NCI-H2227 treated with DMSO at 0.1 percent for 48 hours (cell line): ENCODE measurements at places on chromosomes 5 and 9.

- no peak for DNase-seq
These were observed 6.8 kb upstream of the TRIM41 start for GRCh38 chr5:181215997-181216989.

GRCh38 chr5:31815376-31815775 lies 176.4 kb downstream of the PDZD2 start:
- no peak for DNase-seq

- DNase-seq: no peak
These were observed 21.0 kb upstream of the POMT1 start for GRCh38 chr9:131481441-131482342.

DNA sequence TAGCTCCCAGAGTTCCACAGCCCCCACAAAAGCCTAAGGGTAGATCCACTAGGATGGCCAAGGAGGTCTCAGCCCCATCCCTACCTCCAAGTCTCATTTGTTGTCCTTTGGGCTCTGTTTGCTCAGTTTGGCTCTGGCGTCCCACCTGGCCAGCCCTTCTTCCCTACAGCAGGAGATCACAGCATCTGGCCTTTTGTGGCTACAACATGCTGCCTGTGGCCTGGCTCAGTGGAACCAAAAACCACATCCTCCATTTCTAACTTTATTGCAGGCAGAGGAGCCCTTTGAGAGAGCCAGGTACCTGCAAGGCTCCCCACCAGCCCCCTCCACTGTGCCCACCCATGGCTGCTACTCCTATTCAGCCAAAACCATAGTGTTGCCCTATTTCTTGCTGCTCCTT lies 11.4 kb downstream of the JADE2 start:
- DNase-seq: no peak

- DNase-seq: no peak
These were observed 25.4 kb downstream of the DMRT3 start for GRCh38 chr9:1001838-1002237.

DNA sequence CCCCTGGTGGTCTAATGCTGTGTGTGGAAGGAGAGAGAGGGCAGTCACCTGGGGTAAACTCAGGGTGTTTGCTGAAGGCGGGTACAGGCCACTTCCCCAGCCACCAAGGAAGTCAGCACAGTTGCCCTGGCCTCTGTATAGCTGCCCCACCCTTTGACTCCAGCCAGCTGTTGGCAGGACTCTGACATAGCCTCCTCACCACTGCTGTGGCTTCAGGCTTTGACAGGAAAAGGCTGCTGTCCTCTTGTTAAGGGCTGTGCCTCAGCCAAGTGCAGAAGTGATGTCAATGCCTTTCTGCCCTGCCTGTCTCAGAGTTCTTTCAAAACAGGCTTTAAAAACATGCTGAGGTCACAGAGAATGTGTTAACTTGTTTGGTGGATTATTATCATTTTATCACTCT lies 487.2 kb upstream of the KLF4 start:
- no peak for DNase-seq

GRCh38 chr5:116402235-116402634 lies 172.4 kb downstream of the SEMA6A start:
- no peak for DNase-seq

DNA sequence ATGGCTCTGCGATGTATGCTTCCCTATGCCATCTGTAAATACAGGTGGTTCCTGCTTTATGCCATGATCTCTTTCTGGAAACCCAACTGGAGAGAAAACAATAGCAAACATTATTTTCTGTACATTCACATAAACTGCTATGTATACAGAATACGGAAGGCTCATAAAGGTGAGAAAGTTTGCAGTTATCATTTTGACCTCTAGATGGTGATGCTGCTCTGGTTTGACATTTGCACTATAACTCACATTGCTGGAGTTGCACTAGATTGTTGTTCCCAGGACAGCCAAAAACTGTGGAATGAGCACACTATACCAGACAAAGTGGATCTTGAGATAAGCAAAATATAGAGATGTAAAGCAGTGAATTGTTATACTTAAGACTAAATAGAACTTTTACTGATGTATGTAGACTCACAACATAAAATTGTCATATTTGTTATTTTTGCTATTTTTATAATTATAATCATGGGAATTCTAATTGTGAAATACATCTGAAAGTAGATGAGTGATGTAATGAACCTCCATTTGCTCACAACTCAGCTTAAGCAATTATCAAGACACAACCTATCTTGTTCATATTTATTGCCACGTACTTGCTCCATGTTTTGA lies 246.5 kb downstream of the PTPRD start:
- DNase-seq: no peak

- no peak for DNase-seq
These were observed 139.8 kb downstream of the ESM1 start for GRCh38 chr5:54845567-54845941.

- DNase-seq: peak; percentile 61
These were observed 106.7 kb downstream of the SMIM15 start for GRCh38 chr5:61055434-61056006.

GRCh38 chr5:171419688-171420430 lies 412 bp downstream of the FGF18 start:
- no peak for DNase-seq

GRCh38 chr5:57209316-57210040 lies 35.6 kb downstream of the GPBP1 start:
- DNase-seq: no peak

GRCh38 chr5:74201334-74202081 lies 439.0 kb downstream of the ENC1 start:
- DNase-seq: no peak

- DNase-seq: no peak
These were observed 76.1 kb downstream of the ADAMTS2 start for GRCh38 chr5:179268966-179269693.

GRCh38 chr5:159657771-159658170 lies 258.5 kb upstream of the ADRA1B start:
- no peak for DNase-seq

GRCh38 chr5:71828291-71829040 lies 109.4 kb downstream of the CARTPT start:
- no peak for DNase-seq

- no peak for DNase-seq
These were observed 16.4 kb downstream of the SLCO4C1 start for GRCh38 chr5:102279711-102280110.

DNA sequence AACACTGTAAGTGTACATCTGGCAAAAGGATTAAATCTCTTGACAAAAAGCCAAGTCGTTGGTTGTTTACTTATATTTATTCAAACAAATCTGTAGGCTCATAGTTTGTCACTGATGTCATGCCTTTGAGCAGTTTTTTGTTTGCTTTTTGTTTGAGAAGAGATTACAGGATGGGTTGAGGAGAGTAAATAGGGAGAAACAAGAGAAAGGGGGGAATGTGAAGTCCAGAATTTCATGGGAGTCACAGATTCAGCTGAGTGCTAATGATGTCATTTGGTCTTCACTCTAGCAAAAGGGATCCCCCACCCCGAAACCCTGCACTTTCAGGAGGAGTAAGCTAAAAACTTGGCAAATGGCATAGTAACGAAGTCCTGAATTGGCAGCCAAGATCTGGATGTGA lies 337.4 kb downstream of the GLIS3 start:
- no peak for DNase-seq

- DNase-seq: no peak
These were observed 30.4 kb downstream of the RNF145 start for GRCh38 chr5:159178978-159179377.

DNA sequence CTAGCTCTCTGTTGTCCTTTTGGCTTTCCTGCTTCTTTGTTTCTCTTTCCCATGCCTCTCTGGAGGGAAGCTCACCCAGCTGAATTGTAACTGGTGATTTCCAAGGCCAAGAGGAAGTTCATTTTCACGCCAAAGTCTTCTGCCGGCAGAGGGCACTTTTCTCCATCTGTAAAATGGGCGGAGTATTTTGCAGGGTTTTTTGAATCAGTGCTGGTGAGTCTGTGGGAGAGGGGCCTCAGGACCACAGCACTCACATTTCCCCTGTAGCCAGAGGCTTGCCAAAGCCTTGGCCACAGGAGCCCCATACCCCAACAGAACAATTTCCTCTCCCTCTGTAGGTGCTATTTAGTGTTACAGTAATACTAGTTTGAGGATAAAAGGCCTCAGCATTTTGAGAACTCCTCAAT lies 42.3 kb upstream of the MATR3 start:
- DNase-seq: no peak

GRCh38 chr5:645421-645820 lies 33.3 kb downstream of the CEP72 start:
- DNase-seq: no peak
